ENCODE measurements at places on chromosomes 6 and 20.
A peak's percentile ranks its signal among the peaks of the same experiment; 100 is the strongest.

DNA sequence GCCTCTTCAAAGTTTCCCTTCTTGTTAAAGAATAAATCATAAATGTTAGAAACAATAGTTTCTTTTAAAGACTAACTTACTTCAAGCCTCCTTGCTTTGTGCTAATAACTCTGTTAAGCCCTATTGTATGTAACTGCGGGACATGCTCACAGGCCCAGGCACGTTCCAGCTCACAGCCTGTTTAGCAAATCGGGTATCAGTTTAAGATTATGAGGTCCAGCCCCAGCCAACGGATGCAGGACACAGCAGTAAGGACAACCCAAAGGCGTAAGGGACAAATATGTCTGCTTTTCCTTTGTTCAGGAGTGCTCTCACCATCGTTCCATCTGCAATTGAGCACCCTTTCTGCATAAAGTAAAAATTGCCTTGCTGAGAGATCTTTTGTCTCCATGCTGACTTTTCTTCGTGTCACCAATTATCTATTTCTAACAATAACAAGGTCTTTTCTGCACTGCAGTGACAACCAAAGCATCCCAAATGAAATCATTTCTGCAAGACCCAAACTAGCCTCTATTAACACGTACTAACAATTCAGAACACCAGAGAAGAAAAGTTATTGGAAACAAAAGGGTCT lies 1.4 kb downstream of the C6orf52 start:
- no peak for DNase-seq

- no peak for DNase-seq
Measured at GRCh38 chr6:106158816-106159215, 72.7 kb downstream of the PRDM1 start.

DNA sequence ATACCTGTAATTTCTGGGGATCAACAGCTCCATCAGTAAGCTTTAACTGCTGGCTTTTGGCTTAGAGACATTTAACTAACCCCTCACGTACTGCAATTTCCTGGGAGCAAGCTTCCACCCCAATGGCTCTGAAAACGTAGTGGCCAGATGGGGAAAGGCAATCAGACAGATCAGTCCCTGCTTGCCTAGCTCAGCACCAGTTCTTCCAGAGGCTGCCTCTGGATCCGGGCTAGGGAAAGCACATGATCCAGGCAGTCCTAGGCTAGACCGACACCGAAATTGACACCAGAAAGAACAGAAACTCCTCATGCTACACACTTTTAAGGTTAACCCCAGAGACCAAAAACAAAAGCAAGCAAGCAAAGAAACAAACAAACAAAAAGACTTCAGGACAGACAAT lies 13.3 kb downstream of the PREP start:
- no peak for DNase-seq

DNA sequence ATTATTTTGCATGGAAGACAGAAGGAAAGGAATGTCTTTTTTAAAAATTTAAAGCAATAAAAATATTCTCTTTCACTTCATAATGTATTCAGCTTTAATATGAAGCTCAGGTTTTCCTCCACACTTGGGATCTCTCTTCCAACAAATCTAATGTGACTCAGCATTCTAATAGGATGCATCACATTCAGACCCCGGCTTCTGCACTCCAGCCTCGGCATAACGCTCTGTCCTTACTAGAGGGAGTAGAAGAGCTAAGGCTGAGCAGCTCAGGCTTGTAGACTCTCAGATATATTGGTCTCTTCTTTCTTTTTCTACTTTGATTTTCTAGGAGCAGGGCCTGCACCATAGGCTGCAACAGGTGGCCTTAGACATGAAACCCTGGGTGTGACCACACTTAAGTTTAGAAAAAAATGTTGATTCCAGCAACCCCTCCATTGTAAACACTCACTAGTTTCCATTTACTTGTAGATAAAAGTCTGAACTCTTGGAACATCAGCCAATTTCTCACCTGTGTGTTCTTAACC lies 161.7 kb downstream of the PAK5 start:
- no peak for DNase-seq

- no peak for DNase-seq
Measured at GRCh38 chr20:10185741-10186558, 32.7 kb upstream of the SNAP25 start.

GRCh38 chr6:24332317-24332716 lies 25.5 kb downstream of the DCDC2 start:
- no peak for DNase-seq

DNA sequence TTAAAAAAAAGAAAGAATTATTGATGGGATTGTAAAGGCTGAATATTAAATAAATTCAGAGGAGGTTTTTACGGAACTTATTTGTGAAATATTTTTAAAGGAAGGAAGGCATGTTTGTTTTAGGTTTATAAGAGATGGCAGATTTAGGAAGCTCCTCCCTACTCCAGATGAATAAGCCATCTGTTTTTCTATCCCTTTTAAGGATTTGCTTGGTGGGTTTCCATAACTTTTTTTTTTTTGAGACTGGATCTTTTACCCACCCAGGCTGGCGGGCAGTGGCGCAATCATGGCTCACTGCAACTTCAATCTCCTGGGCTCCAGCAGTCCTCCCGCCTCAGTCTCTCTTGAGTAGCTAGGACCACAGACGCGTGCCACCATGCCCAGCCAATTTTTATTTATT lies 30.4 kb downstream of the PTPRA start:
- DNase-seq = no peak

DNA sequence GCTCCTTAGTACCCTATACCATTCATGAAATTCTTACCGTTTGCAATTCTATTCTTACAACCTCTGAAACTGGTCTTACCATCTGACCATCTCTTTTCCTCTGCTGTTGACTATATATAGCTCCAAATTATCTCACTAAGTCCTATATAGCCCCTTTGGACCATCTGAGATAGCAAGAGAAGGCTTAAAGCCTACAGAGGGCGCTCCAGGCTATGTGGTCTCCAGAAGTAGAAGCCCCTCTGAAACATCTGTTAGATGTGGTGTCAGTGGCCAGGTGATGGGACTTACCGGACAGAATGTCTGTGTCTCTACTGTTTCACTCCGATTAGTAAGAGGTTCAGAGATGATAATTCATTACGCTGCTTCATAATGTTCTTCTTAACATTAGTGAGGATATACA lies 140.7 kb upstream of the BMP2 start:
- DNase-seq = no peak

GRCh38 chr20:58209652-58210397 lies 18.6 kb downstream of the ANKRD60 start:
- DNase-seq = peak; percentile 75
